ENCODE measurements at places on chromosomes 6 and 20.

- no peak for DNase-seq
Measured at GRCh38 chr20:1671891-1672669, 14.5 kb upstream of the SIRPG start.

DNA sequence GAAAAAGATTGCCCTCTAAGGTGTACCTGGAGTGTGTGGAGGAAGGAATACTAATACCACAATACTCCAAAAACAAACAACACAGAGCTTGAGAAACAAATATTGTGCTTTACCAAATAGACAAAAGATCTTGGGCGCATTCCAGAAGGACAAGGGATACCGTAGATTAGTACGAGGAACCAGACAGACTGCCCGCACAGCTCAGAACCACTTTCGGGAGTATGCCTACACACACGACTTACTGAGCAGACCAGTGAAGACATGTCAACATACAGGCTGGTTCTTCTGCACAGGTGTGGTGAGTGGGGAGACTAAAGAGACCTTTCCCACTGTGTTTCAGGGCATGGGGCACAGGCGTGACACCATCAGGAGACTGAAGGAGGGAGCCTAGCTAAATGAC, 15.8 kb upstream of the FOXQ1 start:
- no peak for DNase-seq

GRCh38 chr20:51333971-51334370, 208.5 kb downstream of the NFATC2 start:
- no peak for DNase-seq

DNA sequence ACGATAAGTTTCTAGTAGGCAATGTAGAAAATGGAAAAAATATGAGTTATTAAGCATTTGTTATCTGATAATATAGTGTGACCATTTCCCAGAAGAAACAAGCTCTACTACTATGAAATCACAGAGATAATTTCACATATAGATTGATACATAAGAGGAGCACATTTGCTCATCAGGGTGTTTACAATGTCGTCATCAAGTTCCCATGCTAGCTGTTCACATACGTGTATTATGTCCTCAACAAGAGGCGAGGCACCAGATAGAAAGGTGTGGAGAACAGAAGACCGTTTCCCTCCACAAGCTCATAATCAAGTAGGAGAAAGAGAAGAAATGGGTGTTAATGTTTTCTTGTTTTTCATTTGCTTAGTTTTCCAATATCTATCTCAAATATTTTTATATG, 326.1 kb upstream of the ARID1B start:
- DNase-seq: no peak

DNA sequence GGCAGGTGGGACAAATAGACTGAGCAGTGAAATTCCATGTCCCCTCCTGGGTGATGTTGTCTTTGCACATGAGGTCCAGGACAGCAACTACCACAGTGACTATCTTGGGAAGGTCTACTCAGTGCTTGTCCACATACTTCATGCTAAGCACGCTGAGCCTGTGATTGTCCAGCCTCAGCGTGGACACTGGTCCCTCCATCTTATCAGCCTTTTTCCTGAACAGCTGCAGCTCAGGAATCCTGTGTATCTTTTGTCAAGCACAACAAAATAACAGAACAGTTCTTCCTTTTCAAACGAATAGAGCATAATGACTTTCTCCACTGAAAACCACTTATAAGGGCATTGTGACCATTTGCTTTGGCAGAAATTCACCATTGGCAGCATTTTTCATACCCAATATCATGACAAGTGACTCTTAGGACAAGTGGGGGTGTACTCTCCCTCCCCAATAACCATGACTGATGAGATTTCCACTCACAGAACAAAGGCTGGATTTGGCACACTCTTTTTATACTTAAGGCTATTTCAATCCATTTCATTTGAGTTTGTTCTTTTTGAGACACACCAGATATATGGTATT, 90.3 kb downstream of the FYN start:
- no peak for DNase-seq

GRCh38 chr20:8811801-8812594, 256.9 kb upstream of the PLCB4 start:
- DNase-seq: no peak

DNA sequence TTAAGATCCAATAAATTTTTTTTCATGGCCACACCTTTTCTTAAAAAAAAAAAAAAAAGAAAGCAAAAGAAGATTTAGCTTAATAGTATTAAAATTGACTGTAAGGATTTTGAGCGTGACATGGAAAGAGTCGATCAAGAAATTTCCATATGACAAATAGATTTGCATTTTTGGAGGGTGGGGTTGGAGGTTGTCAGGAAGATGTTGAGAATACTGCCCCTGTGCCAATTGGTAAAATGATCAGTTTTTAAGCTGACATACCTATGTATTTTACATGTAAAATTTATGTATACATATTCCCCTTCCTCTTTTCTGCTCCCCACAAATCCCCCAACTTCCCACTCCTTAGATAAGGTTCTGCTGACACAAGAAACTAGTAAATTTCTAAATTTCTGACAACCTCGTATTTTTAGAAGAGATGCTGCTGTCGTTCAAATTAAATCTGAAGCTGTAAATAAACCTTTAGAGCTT, 520.9 kb downstream of the CD83 start:
- DNase-seq: no peak

- no peak for DNase-seq
Measured at GRCh38 chr6:136669299-136669699, 119.1 kb upstream of the MAP7 start.

DNA sequence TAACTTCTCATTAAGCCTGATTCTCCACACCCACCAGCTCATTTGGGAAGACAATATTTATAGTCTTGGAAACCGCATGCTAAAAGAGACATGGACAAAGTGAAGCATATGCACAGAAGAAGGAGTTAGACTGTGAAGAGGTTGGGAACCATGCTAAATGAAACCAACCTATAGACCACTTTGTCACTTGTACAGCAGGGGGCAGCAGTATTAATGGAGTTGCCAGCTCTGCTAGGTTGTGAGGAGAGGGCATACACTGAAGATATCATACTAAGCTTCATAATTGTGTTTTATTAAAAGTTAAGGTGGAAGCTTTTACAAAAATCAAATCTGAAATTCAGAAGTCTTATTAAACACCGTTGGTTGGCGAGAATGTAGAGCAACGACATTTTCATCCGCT, 38.3 kb upstream of the HMGCLL1 start:
- no peak for DNase-seq

GRCh38 chr20:50195524-50196120, 5.0 kb downstream of the CEBPB start:
- DNase-seq: no peak

GRCh38 chr6:101683884-101684283, 290.4 kb downstream of the GRIK2 start:
- DNase-seq: no peak

- DNase-seq: no peak
Measured at GRCh38 chr20:57996936-57997890, 231.2 kb downstream of the ANKRD60 start.

- DNase-seq: no peak
Measured at GRCh38 chr6:24796616-24797290, 2.0 kb downstream of the ARMH2 start.

- DNase-seq: no peak
Measured at GRCh38 chr6:44733126-44733525, 345.6 kb downstream of the CDC5L start.

GRCh38 chr6:80547827-80548226, 441.4 kb downstream of the BCKDHB start:
- DNase-seq: no peak

GRCh38 chr20:45010399-45010828, 44.1 kb downstream of the STK4 start:
- DNase-seq: no peak

DNA sequence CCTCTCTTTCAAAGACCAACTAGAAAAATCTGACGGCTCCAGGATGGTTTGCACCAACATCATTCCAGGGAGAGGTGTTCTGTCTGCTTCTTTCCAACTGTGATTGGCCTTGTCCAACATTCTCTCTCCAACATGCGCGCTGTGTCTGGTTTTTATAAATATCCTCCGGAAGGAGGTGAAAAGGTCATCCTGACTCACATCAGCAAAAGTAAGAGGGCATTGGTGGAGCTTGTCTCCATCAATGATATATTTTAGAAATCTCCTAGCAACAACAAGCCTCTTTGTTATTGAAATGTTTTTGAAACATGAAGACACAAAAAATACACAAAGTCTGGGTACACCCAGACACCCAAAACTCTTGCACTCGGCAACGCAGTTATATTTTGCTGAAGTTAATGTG, 475.3 kb upstream of the JARID2 start:
- DNase-seq: no peak

DNA sequence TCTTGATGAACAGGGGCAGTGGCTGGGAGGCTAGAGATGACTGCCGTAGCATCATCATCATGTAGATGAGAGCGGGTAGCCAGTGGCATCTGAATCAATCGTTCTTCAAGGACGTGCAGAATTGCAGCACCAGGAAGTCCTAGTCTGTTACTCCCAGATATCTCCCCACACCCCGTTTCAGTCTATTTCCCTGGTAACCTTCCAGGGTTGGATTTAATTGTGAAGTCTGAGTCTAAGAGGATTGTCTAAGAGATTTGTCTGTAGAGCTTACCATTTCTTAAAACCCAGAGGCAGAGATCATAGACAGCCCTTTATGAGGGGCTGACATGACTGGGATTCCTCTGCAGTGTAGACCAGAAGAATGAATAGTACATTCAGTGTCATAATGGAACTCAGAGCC, 16.6 kb upstream of the CD83 start:
- DNase-seq: no peak

DNA sequence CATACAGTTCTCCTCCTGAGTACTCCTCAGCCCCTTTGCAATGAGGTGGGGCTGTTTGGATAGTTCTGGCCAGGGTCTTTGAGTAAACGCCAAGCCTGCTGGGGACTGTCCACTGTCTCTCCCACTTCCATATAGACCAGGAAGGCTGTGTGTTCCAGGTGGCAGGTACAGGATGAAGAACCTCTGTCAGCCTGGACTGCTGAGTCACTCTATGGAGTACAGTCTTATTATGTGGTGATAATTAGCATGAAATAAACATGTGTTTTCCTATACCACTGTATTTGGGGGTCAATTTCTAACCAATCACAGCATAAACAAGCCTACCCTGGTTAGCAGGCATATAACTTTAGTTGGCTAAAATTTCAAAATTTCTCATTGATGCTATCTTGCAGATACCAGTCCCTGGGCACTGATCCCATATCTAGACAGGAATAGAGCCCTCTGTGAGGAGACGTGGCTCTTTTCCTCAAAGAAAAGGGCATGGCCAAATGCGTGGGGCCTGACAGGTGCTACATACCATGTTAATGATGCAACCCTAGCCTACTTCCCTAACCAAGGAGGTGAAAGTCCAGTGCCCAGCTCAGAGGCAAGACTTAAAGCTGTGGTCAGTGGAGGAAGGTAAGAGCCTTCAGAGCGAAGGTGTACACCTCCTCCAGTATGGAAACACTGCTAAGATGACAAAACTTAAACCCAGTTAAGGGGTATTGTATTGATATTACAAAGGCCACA, 4.5 kb upstream of the ALDH8A1 start:
- DNase-seq: no peak

DNA sequence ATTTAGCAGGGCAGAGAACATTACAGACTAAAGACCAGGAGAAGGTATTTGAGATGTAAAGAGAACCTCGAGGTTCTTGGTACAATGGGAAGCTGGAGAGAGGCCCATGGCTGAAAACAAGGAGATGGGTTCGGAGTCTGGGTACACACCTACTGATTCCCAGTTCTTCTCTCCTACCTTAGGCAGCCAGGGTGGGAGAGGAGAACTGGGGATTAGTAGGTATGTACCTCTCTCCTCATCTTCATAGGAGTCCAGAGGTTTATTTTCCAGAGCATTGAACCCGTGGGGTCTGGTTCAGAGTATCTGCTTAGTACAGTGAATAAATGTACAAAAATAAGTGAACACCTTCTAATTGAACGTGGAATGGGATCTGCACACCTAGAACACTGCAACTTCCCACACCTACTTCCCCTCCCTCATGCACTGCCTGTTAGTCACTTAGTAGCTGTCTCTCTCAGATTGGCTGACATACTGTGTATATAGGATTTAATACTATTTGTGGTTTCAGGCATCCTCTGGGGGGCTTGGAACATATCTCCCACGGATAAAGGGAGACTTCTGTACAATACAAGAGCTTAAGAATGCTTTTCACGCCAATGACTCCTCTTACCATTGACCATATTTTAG, 23.5 kb upstream of the NUP153 start:
- no peak for DNase-seq

- DNase-seq: no peak
Measured at GRCh38 chr6:107698146-107698545, 126.0 kb downstream of the SCML4 start.

DNA sequence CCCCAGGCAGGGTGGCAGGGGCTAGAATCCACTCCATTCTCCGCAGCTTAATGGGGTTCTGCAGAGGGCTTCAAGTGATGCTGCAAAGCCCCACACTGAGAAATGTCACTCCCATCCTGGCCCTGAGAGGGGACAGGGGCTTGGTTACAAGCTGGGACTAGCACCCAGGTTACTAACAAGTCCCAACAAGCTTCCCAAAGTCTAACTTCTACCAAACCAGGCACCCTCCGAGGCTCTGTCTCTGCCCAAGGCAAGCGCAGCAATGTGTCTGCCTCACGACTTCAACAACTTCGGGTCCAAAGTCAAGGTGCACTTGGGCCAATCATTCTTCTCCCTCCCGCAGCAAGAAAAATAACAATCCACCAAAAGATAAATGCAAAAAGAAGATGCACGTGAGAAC, 45.6 kb downstream of the NFATC2 start:
- no peak for DNase-seq

DNA sequence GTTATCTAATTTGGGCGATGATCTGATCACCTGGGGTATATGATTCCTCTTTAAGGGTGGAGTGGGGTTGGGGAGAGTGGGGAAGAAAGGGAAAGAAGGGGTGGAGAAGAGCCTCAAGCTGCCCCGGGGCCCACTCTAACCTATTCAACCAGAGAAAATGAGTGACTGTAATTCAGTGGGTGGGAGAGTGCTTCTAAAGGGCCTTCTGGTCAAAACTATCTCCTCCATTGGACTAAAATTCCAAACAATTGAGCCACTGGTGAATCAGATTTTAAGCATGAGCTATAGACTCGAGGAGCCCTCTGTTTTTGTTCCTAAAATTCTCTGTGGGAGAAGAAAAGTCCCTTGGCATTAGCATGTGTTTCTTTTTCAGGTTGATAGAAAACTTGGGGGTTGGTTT, 296.8 kb downstream of the CLIC5 start:
- DNase-seq: no peak

GRCh38 chr6:64812138-64812537, 894.9 kb downstream of the EYS start:
- DNase-seq: no peak

DNA sequence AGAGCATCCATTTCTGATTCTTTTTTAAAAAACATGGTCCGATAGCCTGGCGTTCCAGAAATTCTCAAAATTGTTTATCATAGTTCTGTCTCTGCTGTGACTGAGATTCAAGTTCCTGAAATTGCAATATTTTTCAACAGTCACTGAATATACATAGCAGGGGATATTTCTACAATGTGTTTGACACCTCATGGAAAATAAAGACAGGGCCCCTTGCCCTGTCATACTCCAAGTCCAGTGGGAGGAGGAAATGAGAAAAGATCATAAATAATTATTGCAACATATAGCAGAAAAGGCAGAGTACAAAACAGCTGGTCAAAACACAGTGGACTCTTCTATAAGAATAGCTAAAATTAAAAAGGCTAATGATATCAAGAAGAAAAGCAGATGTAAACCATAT, 234.8 kb upstream of the SPTLC3 start:
- DNase-seq: no peak
